ENCODE measurements at places on chromosomes 16 and 17. TPM values are rescaled to one million over a fixed set of nuclear protein-coding genes. Genes with fewer than 3 reads are reported as not detected.

ACSM5 gene
- 4.5 TPM for total RNA-seq

WNT3 gene
- 0.48 TPM for total RNA-seq

SDK2 gene
- total RNA-seq: 2.6 TPM

CTF1 gene
- total RNA-seq: 2.6 TPM

SLC38A8 gene
- not detected for total RNA-seq

GRCh38 chr17:6467567-6467966 is 23.3 kb downstream of the PIMREG start:
- H3K36me3 ChIP-seq: no peaks in the 10 kb centered on the region
- DNase-seq: no peak
- H3K27ac ChIP-seq: no peak overlapping the region
- H3K4me3 ChIP-seq: no peak overlapping the region
- no peaks in the 10 kb centered on the region for H3K27me3 ChIP-seq

DNA sequence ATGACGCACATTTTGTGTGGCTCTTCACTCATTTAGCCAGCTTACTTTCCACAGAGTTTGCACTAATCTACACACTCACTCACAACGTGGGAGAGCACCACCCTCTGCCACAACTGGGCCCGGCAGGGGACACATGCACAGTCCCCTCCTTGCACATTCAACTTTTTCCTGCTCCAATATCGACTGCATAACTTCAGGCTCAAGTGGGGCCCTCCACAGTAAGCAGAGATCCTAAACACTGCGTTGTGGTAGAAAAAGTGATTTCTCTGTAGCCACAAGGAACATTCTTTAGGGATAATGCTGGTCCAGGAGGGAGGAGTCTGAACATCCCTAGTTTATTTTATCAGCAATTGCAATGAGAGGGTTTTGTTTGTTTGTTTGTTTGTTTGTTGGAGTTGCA is 40.0 kb downstream of the MRPS23 start:
- H3K27ac ChIP-seq: no peak overlapping the region
- no peaks in the 10 kb centered on the region for H3K27me3 ChIP-seq
- H3K4me3 ChIP-seq: no peak overlapping the region
- H3K4me1 ChIP-seq: no peaks in the 10 kb centered on the region
- H3K36me3 ChIP-seq: no peaks in the 10 kb centered on the region

- no peak overlapping the region for H3K27ac ChIP-seq
- H3K4me1 ChIP-seq: no peaks in the 10 kb centered on the region
- DNase-seq: no peak
- H3K27me3 ChIP-seq: no peaks in the 10 kb centered on the region
- no peak overlapping the region for H3K4me3 ChIP-seq
Observed at GRCh38 chr16:78105517-78105916, 6.1 kb downstream of the WWOX start.

DNA sequence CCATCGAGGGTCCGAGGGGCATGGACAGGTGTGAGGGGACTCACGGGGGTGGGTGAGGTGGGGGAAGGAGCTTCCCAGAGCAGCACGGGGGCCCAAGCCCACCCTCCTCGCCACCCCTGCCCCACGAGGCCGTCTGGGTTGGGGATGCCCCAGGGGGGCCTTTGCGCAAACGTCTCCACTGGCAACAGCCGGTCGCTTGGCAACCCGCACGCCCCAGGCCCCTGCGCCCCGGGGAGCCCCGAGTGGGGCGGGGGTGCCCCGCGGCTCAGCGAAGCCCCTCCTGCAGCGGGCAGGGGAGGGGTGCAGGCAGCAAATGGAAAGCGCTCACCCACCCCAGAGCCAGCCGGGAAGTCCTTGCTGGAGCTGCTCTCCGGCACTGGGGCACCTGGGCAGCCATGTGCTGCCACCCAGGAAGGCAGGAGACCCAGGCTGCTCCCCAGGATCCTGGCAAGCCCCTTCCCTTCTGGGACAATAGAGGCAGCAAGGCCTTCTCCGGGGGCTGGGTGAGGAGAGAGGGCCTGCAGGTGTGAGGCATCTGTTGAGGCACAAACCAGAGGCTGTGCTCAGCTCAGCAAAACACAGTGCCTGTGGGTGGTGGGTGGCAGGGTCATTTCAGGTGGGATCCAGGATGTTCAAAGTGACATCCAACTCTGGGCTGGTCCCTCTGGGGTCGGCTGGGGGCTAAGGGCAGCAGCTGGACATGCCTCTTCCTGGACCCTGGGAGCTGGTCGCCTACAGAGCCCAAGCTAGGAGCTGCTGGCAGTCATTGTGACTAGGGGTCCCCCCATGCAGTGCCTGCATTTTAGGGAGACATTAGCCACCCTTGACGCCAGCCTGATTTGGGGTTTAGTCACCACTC is 80.9 kb upstream of the CBX4 start:
- H3K4me1 ChIP-seq: peaks cover 6% of the 10 kb centered on the region
- H3K27ac ChIP-seq: no peak overlapping the region
- DNase-seq: no peak

- peaks cover 6% of the 10 kb centered on the region for H3K4me1 ChIP-seq
- H3K4me3 ChIP-seq: peak within 1 kb of the TSS; percentile 68
- peaks cover 5% of the 10 kb centered on the region for H3K36me3 ChIP-seq
- peak within 1 kb of the TSS; percentile 94 for H3K27ac ChIP-seq
- no peaks in the 10 kb centered on the region for H3K27me3 ChIP-seq
- DNase-seq: peak; percentile 88
Observed at GRCh38 chr17:58351831-58352595, at the start of gene SUPT4H1. SUPT4H1 (minus strand) TSS chr17:58352201; CDS start chr17:58352135, 66 bp downstream.

GRCh38 chr17:81666092-81666341 is 388 bp downstream of the OXLD1 start:
- H3K27me3 ChIP-seq: no peaks in the 10 kb centered on the region
- peak overlapping the region; percentile 93 for H3K27ac ChIP-seq
- no peak for DNase-seq
- H3K4me3 ChIP-seq: peak overlapping the region; percentile 98
- H3K36me3 ChIP-seq: no peaks in the 10 kb centered on the region

DNA sequence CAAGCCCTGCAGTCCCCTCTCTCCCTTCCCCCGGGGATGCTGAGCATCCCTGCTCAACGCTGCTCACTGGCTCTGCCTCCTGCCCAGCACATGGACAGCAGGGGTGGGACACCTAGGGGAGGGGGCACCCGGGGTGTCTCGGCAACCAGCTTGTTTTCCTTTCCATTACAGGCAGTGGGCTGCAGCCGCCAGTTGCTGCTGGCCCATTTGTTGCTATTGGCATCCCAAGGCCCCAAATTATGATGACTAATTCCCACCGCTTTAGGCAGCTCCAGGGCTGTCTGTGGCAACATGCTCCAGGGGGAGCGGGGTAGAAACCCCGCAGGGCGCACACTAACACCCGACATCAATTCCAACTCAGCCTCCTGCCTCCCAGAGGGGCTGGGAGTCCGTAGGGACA is 4.9 kb downstream of the SDK2 start:
- H3K27me3 ChIP-seq: peaks cover 32% of the 10 kb centered on the region
- no peaks in the 10 kb centered on the region for H3K36me3 ChIP-seq
- no peak overlapping the region for H3K27ac ChIP-seq
- H3K4me1 ChIP-seq: peaks cover 12% of the 10 kb centered on the region
- H3K4me3 ChIP-seq: no peak overlapping the region
- no peak for DNase-seq

DNA sequence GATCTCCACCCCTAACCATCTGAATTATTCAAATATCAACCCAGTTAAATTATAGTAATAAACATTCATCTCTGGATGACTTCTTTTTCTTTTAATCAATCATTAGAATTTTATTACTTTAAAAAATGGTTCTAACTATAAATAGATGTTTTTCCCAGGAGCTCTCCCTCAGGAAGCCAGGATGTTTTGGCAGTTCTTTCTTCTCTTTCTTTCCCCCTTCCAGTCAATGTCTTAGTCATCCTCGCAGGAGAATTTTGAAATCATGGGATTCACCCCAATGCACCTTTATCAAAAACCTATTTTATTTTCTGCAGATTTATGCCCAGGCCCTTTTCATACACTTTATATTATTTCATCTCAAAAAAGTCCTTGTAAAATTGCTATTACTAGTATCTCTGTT is 711.6 kb downstream of the CDH11 start:
- H3K27me3 ChIP-seq: no peaks in the 10 kb centered on the region
- no peak overlapping the region for H3K4me3 ChIP-seq
- DNase-seq: no peak
- H3K36me3 ChIP-seq: no peaks in the 10 kb centered on the region
- H3K27ac ChIP-seq: peak overlapping the region; percentile 60

GRCh38 chr16:86983621-86984020 is 333.6 kb downstream of the C16orf95 start:
- H3K27ac ChIP-seq: no peak overlapping the region
- no peaks in the 10 kb centered on the region for H3K36me3 ChIP-seq
- no peaks in the 10 kb centered on the region for H3K4me1 ChIP-seq

DNA sequence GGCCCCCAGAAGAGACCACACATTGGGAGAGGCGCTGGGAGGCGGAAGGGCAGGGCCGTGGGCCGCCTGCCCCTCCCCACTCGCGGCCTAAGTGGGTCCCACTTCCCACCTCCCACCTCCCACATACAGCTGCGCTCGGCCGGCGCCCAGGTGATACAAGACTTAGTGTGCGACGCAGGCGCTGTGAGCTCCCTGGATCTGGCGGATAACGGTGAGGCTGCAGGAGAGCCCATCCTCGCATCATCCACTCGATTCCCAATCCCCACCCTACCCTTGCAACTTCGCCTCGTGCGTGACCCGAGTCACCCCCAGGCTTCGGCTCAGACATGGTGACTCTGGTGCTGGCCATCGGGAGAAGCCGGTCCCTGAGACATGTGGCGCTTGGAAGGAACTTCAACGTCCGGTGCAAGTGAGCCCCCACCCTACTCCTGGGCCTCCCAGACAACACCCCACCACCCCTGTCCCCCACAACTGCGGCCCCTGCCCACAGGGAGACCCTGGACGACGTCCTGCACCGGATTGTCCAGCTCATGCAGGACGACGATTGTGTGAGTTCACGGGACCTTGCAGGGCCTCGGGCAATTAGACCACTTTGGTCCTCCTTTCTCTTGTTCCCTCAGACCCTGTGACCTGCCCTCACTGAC is 3.9 kb downstream of the CARMIL2 start:
- H3K4me3 ChIP-seq: no peak overlapping the region
- H3K4me1 ChIP-seq: no peaks in the 10 kb centered on the region
- H3K27ac ChIP-seq: no peak overlapping the region
- peaks cover 82% of the 10 kb centered on the region for H3K27me3 ChIP-seq

DNA sequence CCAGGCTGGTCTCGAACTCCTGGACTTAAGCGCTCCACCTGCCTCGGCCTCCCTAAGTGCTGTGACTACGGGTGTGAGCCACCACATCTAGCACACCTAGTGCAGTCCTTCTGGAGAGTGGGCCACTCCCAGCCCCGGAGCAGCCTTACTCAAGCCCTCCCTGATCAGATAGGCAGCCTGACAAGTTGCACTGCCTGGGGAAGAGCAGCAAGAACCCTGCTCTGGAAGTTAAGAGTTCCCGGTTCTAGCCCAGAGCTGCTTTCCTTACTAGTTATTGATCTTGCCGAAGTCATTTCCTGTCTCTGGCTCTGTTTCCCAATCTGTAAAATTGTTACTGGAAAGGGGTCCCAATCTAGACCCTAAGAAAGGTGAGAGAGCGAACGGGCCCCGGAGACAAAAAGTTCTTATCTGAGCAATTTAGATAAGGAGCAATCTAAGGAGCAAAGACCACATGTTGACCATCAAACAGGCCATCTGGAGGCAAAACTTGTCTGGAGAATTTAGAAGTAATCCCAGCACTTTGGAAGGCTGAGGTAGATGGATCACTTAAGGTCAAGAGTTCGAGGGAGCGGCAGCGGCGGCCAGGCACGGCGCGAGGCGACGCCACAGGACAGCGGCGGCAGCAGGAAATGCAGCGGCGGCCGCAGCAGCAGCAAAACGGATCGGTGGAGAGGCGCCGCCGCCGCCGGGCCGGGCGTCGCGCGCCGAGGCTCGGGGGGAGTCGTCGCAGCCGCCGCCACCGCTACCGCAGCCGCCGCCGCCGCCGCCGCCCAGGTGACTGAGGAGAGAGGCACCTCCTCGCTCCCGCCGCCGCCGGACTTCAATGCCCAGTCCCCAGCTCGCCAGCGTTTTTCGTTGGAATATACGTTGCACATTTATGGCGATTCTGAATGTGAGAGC is 4.3 kb upstream of the NAGLU start:
- DNase-seq: no peak
- no peaks in the 10 kb centered on the region for H3K27me3 ChIP-seq
- H3K4me3 ChIP-seq: peak overlapping the region; percentile 48
- H3K4me1 ChIP-seq: peaks cover 8% of the 10 kb centered on the region

GRCh38 chr16:5064915-5065314 is 841 bp downstream of the C16orf89 start:
- no peak overlapping the region for H3K27ac ChIP-seq
- H3K36me3 ChIP-seq: no peaks in the 10 kb centered on the region
- H3K27me3 ChIP-seq: no peaks in the 10 kb centered on the region
- peak overlapping the region; percentile 6 for H3K4me3 ChIP-seq
- no peaks in the 10 kb centered on the region for H3K4me1 ChIP-seq

- H3K4me3 ChIP-seq: no peak overlapping the region
- no peaks in the 10 kb centered on the region for H3K27me3 ChIP-seq
- H3K27ac ChIP-seq: no peak overlapping the region
- H3K4me1 ChIP-seq: no peaks in the 10 kb centered on the region
- no peaks in the 10 kb centered on the region for H3K36me3 ChIP-seq
Observed at GRCh38 chr16:57127037-57127763, 34.8 kb downstream of the CPNE2 start.

- H3K4me3 ChIP-seq: no peak overlapping the region
- H3K27ac ChIP-seq: no peak overlapping the region
- DNase-seq: no peak
- no peaks in the 10 kb centered on the region for H3K36me3 ChIP-seq
Observed at GRCh38 chr16:80040814-80041213, 440.3 kb upstream of the MAF start.

DNA sequence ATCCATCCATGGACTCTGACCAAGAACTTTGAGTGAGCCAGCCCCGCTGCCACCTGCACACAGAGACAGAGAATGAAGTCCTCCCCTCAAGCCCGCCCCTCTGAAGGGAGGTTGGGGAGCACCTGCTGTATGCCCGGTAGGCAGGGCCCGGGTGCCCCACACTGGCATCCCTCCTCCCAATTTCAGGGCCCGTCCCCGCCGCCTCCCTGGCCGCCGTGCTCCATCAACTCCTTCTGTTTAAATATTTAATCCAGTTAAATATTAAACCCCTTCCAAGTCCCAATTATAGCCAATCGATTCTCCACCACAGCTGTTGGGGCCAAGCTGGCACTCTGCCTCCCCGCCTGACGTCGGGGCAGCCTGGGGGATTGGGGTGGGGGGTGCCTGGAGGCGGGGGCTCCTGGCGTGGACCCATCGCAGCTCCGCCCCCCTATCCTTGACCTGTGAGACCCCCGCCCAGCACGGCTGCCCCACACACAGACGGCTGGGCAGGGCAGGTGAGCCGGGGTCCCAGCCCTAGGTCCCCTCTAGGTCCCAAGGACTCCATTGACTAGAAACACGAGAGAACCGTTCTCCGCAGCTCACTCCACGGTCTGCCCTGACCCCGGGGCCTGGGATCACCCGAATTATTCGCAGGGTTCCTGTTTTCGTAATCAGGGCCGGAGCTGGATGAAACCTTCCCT is 18.0 kb upstream of the CACNA1H start:
- H3K27ac ChIP-seq: no peak overlapping the region
- no peak for DNase-seq
- no peaks in the 10 kb centered on the region for H3K27me3 ChIP-seq
- no peaks in the 10 kb centered on the region for H3K4me1 ChIP-seq
- no peaks in the 10 kb centered on the region for H3K36me3 ChIP-seq

All from breast epithelium (tissue), 4 donors.